Right cardiac atrium (tissue), 5 donors: ENCODE measurements at places on chromosomes 2 and 18. TPM values are rescaled to one million over a fixed set of nuclear protein-coding genes. Genes with fewer than 3 reads are reported as not detected.

DNA sequence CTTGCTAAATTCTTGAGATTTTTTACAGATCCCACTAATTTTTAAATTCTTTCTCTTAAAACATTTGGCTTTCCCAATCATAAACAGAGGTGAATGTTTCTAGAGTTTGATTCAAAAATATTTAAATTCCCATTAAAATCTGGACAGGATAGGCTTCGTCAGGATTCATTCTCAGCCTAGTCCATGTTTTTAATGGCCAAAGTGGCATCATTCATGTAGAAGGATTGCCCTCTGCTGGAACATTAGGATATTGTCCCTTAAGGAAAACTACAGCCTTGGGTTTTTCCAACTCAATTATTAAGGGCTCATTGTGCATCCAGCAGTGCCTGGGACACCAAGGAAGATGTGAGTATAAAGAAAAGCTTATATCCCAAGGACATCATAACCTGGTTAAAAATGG is 71.7 kb downstream of the TPGS2 start:
- DNase-seq: no peak

The INO80C gene
- total RNA-seq: 26.5 TPM

The SLC40A1 gene
- total RNA-seq: 82.1 TPM

DNA sequence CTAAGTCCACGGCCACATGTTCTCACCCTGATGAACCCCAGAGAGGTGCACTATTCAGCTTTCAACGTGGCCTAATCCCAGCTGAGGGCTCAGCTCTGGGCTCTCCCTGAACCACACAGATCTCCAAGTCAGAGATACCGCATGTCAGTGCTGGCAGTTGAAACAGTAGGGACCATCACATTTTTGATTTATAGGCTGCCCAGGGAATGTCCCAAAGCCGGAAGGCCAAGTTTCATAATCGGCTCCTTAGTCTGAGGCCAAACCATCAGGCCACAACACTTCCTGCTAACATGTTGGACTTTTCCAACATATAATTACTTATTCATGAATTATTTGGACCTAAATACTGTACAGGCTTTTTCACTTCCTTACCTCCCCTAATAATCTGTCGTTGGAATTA is 91.9 kb upstream of the KLHL29 start:
- DNase-seq: peak; percentile 68

DNA sequence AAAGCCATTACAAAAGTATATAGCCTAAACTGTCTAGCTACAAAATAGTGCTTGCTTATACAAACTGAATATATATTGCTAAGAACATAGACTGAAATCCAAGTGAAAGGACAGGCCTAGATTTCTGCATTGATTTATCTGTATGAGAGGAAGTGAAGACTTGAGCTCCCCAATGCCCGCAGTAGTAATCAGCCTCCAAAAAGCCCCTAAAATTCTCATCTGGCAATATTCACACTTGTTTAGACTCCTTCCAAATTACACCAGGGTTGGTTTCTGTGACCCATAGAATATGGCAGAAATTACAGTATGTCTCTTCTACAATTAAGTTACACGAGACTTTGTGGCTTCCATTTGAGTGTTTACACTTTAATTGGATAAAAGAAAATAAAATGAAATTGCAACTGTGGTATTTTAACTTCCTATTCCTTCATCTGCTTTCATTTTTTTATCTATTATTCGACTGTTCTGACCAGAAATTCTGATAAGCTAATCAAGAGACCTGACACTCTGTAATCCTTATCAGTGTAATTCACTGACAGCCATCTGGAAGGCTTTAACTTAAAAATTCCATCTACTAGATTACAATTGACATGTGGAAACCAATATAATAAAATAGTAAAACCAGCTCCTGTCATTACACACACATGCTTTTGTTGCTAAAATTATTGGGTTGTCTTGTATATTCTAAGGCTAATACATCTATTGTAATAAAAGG is 21.1 kb downstream of the ABCB11 start:
- no peak for DNase-seq

- DNase-seq: no peak
Measured at GRCh38 chr18:3932276-3932675, 482.3 kb downstream of the TGIF1 start.

GRCh38 chr2:100285691-100286090 is 36.6 kb downstream of the LONRF2 start:
- DNase-seq: no peak

- DNase-seq: no peak
Measured at GRCh38 chr2:237464757-237465391, 22.2 kb upstream of the MLPH start.

DNA sequence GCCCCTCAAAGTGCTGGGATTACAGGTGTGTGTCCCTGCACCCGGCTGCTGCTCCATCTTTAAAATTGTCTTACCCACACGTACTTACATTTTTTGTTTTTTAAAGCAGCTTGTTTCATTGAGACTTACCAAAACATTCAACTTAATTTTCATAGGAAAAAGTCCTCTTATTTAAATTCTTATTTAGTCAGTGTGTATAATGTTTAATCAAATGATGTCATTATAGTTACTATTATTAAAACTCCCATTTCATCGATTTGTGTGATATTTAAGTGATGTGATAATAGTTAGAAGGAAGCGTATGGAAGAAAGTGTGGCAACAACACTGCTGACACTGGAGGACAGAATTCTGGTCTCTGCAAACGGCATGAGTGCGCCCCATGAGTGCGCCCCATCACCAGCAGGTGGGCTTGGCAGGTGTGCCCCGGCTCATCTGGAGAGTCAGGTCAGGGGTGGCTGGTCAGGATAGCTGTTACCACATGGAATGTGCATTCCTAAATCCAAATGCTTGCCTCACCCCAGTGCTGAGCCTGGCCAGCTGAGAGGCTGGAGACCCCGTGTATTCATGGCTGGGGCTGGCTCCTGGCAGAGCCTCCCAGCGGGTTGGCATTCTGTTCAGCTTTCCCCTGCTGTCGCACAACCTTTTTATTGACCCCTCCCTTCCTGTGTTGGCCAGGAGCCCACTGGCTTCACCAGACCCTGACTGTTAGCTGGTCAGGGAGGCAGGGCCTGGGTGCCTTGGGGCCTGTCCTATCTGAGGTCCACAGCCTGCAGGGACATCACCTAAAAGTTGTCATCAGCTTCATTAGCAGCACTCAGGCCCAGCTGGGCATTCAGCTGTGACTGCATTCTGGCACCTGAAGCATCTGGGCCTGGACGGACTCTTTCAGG is 79.7 kb downstream of the AGAP1 start:
- peak; percentile 80 for DNase-seq

The WDR7 gene
- 26.5 TPM for total RNA-seq

The EVA1A gene
- 0.24 TPM for total RNA-seq

The TMEM169 gene
- 0.32 TPM for total RNA-seq

The SPHKAP gene
- total RNA-seq: 39.1 TPM

DNA sequence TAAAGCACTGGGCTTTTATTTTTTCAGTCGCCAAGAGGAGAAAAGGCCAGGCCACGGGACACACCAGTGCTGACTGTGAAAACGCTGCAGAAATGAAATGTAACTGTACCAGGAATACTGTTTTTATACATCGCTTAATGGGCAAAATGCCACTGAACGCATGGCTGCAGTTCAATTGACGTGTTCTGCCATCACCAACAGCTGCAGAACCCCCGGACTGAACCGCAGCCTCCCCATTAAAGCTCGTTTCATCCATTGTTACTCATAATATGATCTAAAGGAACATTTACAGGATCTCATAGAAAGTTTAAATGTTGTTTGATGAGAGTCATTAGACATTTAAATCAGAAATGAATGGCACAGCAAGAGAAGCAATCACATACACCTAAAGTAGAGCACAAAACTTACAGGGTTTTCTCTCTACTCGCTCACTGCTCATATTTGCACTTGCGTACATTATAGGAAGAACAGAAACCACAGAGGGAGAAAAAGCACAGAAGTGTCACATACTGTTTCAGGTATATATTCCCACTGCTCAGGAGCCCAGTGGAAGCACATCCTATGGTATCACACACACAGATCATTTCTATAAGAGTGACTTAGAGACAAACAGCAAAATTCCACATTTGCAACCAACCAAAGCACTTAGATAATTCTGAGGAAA is 35.3 kb downstream of the TCF4 start:
- no peak for DNase-seq

DNA sequence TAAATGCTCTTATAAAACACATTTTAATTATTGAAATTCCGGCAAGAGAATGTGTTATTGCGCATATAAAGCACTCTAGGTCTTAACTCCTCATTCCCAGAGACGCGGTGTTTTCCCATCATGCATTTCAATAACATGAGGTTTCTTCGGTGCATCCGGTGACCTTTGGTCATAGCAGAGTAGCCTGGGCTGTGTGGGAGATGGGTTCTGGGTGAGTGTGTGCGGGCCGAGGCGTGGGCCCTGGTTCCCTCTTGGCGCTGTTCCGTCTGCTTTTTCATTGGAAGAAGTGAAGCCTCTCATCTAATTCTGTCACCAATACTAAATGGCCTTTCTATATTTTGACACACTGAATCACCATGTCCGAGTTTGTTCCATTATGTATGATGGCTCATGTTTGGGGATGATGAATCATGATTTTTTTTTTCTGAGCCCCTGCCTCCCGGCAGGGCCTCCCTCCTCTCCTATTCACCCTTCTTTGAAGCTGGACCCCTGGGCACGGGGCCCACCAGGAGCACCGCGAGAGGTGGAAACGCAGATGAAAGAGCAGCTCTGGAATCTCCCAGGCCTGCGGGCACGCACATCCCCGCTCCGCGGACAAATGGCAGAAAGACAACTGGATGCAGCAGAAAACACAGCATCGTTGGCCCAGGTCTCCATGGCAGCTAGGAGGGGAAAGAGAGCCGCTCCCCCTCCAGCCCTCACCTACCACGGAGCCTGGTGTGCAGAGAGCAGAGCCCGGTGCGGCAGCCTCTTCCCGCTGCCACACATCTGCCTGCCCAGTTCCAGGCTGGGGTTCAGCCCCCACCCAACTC is 85.8 kb upstream of the HPCAL1 start:
- no peak for DNase-seq

DNA sequence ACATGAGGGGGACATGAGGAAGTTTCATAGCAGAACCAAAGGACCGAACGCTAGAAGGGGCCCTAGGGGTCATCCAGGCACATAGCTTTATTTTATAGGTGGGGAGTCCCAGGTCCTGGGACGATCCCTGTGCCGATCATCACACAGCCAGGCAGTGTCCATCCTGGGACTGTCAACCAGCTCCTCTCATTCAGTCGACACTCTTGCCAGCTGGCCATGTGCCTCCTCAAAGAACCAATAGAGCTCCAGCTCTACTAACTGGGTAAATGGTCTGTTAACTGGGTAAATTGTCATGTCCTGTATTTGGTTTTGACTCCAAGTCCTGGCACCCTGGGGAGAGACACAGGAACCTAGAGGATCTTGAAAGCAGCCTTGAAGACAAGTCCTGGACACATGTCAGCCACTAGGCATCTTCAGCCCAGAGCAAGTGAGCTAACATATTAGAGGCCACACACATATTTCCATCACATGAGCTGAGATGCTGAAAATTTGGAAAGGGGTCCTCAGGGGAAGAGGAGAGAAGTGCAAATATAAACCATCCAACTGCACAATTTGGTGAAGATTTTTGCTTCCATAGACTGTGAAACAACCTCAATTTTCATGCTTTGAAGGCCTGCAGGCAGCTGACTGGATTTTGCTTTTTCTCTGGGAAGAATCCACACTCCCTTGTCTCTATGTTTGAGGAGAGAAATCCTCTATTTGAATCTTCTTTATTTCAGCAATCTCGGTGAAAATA is 361.1 kb upstream of the SLC14A2 start:
- peak; percentile 68 for DNase-seq

- no peak for DNase-seq
Measured at GRCh38 chr2:70921839-70922234, 13.9 kb upstream of the ATP6V1B1 start.

DNA sequence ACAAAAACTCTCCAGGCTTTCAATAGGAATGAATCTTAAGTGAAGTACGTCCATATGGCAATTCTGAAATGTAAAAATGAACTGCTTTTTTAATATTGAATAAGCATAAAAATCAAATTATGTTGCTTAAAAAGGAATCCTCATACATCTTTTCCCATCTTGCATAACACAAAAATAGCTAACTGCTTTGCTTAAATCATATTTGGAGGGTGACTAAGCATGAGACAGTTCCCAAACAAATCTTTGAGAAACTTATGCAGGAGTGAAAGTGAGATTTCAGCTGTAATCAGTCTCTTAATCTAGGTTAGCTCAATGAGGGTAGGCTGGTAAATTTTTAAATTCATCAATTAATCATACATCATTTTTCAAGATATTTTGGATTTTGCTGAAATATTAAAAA is 111.5 kb downstream of the MBD5 start:
- no peak for DNase-seq

The PXDN gene
- 13.7 TPM for total RNA-seq

The POTEF gene
- total RNA-seq: 0.15 TPM

DNA sequence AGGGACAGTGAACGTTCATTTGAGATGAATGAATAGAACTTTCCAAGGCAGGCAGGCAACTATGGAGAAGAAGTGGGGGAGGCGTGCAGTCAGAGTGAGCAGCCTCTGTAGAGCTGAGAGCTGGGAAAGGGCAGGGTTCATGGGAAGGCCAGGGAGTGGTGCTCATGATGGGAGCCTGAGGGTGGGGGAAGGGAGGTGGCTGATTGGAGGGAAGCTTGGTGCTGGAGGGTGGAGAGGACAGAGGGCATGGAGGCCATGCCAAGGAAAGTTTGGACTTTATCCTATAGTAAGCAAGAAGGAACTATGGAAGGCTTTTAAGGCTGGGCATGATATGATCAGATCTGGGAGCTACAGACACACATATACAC is 47.6 kb upstream of the LGALSL start:
- DNase-seq: peak; percentile 51

The DNAJC10 gene
- total RNA-seq: 54.7 TPM

DNA sequence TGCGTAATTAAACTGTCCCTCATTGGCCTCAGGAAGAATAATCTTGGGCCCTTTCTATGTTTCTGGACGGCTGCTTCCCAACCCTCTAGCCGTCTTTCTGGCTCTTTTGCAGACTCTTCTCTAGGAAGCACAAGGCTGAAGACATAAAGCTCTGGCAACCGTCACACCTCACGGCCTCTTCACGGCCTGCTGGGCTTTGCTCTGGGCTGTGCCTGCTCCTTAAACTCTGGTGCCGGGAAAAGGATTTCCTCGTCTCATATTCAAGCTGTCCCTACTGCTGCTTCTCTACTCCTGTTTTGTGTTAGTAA is 36.0 kb upstream of the WIPF1 start:
- no peak for DNase-seq

DNA sequence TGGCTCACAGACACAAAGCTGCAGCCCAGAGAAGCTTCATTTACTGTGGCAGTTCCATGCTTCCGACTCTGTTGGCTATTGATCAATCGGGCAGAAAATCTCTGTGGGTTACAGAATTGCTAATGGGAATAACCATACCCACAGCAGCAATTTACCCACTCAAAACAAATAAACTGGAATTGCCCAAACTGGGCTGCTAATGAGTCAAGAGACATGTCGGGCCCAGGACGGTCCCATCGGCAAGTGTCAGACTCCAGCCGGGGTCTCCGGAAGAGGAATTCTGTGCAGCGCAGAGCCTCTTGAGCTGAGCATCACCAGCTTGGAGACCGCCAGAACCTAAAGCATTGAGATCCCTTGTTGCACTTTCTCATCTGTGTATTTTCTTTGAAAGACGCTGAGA is 67.8 kb downstream of the TMEM18 start:
- DNase-seq: no peak

GRCh38 chr2:150153646-150154307 is 333.7 kb downstream of the RND3 start:
- no peak for DNase-seq

- DNase-seq: no peak
Measured at GRCh38 chr18:45771587-45772480, 47.9 kb downstream of the SLC14A1 start.
